ENCODE measurements at places on chromosomes 7 and 10.

GRCh38 chr7:69684369-69685292, 86.4 kb downstream of the AUTS2 start:
- no peak for DNase-seq

GRCh38 chr7:30616318-30616717, 21.6 kb downstream of the GARS1 start:
- DNase-seq, result no peak

DNA sequence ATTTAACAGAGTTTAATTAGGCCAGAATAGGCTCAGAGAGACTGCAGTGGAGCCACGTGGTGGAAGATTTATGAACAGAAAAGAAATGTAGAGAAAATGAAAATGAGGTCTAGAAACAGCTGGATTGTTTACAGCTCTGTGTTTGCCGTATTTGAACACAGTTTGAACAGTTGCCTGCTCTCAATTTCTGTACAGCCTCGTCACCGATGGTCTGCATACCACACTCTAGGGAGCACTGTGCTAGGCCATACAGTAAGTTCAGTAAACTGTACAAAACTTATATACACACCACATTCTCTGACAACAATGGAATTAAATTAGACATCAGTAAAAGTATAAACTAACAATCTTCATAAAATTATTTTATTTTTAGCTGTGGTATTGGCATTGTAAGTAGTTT, 11.1 kb upstream of the CYP2E1 start:
- no peak for DNase-seq

DNA sequence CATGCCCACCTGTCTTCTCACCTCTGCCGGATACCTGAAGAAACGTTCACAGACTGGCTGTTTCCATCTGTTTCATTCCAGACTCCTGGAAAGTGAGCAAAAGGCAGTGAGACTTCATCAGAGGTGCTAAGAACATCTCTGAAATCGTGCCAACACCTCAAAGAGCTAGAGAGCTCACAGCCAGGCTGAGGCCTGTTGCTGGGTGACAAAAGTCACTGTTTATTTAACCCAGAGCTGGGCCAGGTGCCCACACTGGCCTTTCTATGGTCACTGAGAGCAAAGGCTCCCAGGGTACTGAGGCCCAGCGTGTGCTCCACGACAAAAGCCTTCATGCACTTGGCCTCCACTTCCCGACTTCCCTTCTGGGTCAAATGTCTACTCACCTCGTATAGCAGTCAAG, 3.7 kb upstream of the NANOS1 start:
- no peak for DNase-seq

All from activated CD8-positive, alpha-beta memory T cell treated with anti-CD3 and anti-CD28 coated beads, Interleukin-2, amount 50 U/mL, for 4 hours (primary cell).